Activated CD4-positive, alpha-beta T cell treated with anti-CD3 and anti-CD28 coated beads, Interleukin-2, Interleukin-4, amounts not matched to agents 100 ng/mL and 50 ng/mL, durations not matched to agents 16 hours and 8 hours (primary cell): ENCODE measurements at places on chromosomes 4 and X.

DNA sequence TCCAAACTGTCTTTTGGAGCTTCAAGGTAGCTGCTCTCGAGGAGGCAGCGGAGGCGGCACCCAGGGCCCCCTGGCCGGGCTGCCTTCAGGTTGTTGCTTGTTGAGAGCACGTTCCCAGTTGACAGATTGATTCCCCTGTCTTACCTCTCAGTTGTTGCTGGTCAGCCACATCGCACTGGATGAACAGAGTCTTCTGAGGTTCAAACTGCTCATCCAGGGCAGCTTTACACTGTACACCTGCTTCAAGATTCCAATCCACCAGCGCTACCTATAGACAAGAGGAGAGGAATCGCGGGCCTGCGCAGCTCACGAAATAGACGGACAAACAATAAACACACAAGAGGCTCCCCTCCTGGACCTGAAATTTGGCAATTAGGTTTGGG is 497 bp downstream of the HPGD start:
- peak; percentile 5 for DNase-seq

- no peak for DNase-seq
Observed at GRCh38 chrX:13843150-13843721, 26.3 kb upstream of the GPM6B start.

- no peak for DNase-seq
Observed at GRCh38 chr4:110681381-110681780, 58.5 kb upstream of the PITX2 start.

- no peak for DNase-seq
Observed at GRCh38 chrX:40263014-40263560, 165.3 kb upstream of the BCOR start.

- DNase-seq, result no peak
Observed at GRCh38 chrX:63514569-63515080, 163.5 kb upstream of the SPIN4 start.
